HFFc6 (cell line): ENCODE measurements at places on chromosomes 11 and 22. TPM values are rescaled to one million over a fixed set of nuclear protein-coding genes. Genes with fewer than 3 reads are reported as not detected.

- DNase-seq: no peak
Measured at GRCh38 chr22:20174785-20175596, 24.1 kb upstream of the CCDC188 start.

DNA sequence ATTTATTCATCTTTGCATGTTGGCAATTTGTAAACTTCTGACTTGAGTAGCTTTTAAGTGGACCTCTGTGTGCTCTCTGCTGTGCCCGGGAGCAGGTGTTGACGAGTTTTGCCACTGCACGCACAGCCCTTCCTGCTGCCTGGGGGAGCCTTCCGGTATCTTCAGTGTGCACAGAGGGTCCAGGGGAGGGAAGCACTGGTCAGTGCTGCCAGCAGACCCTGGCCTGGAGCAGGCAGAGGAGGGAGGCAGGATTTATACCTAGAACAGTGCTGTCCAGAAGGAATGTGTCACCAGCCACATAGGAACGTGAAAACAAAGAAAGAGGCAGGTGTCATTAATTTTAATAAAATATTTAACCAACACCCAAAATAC, 403.6 kb downstream of the TBC1D22A start:
- DNase-seq: no peak

DNA sequence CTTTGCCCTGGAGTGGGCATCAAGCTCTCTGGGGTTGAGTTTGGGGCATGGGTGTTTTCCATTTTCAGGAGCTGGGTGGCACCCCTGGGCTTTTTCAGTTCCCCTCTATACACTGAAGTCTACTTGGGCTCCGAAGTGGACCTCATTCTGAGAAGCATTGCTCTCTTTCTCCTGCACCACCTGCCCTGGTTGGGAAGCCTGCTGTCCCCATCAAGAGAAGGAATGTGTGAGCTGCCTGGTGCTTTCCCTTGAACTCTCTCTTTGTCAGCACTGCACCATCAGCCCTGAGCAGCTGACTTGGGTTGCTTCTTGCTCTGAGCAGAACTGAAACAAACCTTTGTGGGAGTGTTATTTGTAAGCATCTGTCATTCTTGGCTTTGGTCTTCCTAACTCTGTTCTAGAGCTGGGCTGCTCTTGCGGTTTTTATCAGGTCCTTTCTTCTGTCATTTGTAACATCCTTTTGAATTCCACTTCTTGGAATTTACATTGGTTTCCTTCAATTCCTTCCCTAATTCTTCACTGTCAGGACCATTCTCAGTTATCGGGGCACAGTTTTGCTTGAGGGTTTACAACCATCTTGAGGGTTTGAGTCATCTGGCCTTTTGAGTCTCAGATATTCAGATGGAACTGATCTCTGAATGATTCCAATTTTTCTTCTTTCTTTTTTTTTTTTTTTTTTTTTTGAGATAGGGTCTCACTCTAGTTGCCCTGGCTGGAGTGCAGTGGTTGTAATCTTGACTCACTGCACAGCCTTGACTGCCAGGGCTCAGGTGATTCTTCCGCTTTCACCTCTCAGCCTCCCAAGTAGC, 20.5 kb downstream of the UBE2L3 start:
- DNase-seq: peak; percentile 64

DNA sequence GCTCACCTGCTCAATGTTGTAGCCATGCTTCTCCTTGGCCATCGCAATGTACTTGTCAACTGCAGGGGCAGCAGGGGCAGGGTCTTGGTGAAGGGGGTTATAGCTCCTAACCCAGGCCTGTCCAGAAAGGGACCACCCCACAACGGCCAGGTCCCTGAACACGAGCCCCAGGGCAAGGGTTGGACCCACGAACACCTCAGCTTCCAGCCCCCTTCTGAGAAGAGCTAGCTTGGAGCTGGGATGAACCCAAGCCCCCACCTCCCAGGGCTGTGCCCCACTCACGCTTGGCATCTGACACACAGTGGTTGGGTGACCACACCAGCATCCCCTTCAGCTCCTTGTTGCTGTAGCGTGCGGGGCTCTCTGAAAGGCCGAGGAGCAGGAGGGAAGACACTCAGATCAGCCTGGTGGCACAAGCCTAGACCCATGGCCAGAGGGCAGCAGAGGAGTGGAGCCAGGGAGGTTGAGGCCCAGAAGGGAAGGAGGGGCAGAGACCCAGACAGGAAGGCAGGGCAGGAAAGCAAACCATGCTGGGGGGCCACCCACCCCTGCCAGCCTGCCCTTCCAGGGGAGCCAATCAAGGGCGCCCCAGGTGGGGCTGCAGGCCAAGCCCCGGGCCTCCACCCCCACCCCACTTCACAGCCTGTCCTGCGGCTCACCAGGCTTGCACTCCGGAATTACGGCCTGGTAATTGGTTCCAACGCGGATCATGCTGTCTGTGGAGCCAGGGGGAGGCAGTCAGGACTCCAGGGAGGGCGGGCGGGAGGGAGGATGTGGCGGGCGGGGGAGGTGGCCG, 1.9 kb downstream of the RCOR2 start:
- no peak for DNase-seq

DNA sequence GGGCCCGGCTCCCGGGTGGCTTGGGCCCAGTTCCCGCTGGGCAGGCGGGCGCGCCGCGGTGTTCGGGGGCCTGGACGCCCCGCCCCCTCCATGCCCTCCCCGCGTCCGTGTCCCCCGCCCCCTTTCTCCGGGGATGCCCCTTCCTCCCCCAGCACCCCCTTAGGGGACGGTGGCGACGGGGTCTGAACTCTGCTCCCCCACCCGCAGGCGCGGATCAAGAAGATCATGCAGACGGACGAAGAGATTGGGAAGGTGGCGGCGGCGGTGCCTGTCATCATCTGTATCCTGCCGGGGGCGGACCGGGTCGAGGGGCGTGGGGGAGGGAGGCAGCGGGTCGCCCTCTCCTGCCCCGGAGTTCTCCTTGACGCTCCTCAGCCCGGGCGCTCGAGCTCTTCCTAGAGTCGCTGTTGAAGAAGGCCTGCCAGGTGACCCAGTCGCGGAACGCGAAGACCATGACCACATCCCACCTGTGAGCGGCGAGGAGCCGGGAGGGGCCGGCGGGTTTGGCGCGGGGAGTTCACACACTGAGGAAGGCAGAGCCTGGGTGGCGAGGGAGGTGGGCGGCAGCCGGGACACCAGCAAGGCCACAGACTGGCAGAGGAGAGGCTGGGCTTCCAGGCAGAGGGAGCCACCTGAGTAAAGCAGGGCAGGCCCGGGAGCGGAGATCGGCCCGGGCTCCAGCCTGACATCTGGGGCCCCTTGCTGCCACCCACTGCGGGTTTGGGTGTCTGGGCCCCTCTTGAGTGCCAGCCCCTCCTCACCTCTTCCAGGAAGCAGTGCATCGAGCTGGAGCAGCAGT, 546 bp downstream of the DRAP1 start:
- DNase-seq: no peak

UPK2 gene
- total RNA-seq: not detected in 2 replicates

PGR gene
- not detected in 2 replicates for total RNA-seq

DNA sequence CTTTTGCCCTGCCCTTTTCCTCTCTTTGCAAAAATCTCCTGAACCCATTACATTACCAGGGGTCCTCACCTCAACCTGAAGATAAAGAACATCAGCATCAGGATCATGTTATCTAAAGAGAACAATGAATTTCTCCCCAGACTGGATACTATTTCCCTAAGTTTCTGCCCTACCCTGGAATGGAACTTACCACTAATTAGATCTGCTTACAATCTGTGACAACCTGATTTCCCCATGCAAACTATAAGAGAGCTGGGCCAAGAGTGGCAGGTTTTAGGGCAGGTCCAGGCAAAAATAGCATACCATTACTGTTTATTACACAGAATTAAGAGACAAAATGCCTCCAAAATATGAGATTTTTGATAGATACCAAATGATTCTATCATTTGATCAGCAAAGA, 58.0 kb upstream of the GDPD4 start:
- DNase-seq: no peak

LIF gene
- 0.40 to 0.92 TPM (median 0.66 TPM) in 3 replicates for total RNA-seq

GRCh38 chr22:44885806-44886360, 123.9 kb downstream of the PHF21B start:
- DNase-seq: no peak
